ENCODE measurements at places on chromosomes 11 and 22. TPM values are rescaled to one million over a fixed set of nuclear protein-coding genes. Genes with fewer than 3 reads are reported as not detected.
A peak's percentile ranks its signal among the peaks of the same experiment; 100 is the strongest.

DNA sequence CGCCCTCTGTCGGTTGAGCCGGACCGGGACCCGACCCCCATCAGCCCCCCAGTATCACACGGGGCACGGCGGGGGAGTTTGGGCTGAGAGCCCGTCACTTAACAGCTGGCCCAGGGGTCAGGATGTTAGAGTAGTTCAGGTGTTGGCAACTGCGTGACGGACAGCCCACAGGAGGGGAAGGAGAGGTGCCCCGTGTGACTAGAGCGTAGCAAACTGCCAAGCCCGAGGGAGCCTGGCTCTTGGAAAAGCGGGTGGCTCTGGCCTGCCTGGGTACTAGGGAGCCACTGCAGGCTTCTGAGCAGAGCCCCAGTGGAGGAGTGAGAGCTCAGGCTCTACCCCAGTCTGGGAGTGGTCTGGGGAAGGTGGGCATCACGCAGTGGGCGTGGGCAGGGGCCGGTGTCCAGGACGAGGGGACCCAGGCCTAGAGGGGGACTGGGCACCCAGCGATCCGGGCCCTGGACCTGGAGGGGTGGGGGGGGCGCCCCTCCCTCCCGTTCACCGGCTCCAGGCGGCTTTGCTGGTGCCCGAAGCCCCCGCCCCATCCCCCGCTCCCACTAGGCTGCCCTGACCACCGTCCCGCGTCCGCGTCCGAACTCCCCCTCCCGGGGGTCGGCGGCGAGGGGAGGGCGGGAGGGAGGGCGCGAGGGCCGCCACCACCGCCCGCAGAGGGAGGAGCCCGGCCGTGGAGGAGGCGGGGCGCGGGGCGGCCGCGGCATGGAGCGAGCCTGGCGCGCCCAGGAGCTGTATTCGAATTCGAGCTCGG, 24.4 kb downstream of the SHANK3 start:
- DNase-seq, result peak; percentile 94

DNA sequence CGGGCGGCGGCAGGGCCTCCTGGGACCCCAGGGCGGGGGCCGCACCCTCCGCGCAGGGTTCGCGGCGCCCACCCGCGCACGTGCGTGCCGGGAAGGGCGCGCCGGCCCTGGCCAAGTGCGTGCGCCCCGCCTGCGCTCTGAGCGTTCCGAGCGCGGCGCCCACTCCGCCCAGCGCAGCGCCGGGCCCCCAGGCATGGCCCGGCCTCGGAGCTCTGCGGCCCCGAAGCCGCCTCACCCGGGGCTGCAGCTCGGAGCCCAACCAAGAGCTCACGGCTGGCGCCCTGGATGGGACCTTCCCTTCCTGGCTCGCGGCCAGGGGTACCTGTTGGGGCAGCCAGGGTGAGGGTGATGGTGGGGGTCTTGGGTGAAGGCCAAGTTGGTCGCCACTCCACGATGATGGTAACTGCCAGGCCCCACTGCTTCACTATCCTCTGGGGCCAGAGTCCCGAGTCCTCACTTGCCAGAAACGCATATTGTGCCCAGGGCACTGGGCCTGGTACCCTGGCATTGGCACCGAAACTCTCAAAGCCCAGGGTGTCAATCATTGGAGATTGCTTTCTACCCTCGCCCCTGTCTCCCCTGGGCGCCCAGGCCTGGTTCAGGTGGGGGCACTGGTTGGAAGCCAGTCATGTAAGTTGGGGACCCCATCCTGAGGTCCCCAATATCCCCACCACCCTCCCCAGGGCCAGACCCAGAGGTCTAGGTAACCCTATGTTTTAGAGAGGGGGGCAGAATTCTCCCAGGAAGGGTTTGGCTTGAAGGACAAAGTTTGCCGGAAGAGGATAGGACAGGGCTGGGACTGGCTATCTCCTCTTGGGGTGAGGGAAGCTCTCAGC, 882 bp downstream of the ANO1 start:
- peak; percentile 59 for DNase-seq

The MYBPC3 gene
- polyA plus RNA-seq, result not detected

The C11orf91 gene
- polyA plus RNA-seq, result 0.15 TPM

The GAL3ST1 gene
- polyA plus RNA-seq, result 0.08 TPM

The KDM4D gene
- polyA plus RNA-seq, result 1.1 TPM

DNA sequence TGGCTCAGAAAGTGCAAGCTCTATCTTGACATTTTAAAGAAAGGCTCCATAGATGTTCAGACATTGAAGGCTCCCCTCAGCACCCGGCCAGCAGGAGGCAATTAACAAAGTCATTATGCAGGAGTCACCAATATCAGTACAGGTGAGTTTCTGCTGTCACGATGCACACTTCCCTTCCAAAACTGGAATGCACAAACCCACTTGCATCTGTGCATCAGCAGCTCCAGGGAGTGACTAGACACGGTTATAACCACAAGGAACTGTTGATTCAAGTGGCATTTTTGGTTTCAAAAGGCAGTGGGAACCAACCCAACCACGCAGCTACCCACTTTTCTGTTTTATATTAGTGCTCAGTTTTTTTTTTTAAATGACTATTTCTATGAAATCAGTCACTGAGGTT, 293.9 kb upstream of the NARS2 start:
- DNase-seq, result no peak
